NCI-H526 (cell line): ENCODE measurements at places on chromosomes 11 and 22.

DNA sequence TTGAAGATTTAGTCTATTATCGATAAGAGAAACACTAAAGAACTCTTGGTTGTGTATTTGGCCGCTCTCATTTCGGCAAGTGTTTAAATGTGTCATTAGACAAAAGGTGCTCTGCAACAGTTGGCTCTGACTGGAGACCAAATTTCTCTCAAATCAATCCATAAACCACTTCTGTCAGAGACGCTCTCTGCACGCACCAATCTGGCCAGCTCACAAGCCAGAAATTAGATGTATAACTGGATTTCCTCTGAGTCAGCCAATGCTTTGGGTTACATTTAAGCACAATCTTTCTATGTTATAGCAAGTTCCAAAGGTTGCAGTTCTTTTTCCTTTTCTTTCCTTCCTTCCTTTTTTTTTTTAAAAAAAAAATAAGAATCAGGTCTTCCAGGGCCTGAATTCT lies 17.6 kb upstream of the PARVA start:
- no peak for DNase-seq

GRCh38 chr11:78228467-78228866 lies 39.7 kb downstream of the USP35 start:
- DNase-seq: peak; percentile 93

GRCh38 chr11:111604392-111605009 lies 2.3 kb downstream of the SIK2 start:
- DNase-seq: peak; percentile 59

DNA sequence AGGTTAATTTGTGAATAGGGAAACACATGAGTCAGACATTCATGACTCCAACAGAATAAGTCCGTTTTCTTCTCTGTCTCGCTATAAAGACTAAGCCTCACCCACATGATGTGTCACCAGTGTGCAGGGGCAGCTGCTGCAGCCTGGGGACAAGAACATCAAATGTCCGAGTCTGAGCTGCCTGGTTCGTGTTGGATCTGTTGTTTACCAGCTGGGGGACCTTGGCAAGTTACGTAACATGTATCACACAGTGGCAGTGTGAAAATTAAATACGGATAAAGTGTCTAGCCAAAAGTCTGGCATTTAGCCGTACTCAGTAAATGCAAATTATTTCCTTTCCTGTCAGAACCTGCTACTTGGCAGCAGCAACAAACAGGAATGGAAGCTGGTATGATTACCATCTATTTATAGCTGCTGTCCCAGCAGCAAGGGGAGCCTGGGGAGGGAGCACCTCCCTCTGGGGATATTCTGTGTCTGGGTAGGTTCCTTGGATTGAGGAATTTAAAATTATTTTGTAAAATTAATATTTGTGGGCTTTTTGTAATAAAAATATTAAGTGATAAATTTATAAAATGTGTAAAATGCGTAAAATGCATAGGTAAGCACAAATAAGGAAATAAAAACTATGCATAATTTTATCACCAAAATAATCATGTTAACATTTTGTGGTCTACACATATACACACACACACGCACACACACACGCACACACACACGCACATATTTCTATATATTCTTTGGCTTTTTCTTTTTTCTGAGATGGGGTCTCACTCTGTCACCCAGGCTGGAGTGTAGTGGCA lies 1.3 kb upstream of the CLDN25 start:
- peak; percentile 92 for DNase-seq

DNA sequence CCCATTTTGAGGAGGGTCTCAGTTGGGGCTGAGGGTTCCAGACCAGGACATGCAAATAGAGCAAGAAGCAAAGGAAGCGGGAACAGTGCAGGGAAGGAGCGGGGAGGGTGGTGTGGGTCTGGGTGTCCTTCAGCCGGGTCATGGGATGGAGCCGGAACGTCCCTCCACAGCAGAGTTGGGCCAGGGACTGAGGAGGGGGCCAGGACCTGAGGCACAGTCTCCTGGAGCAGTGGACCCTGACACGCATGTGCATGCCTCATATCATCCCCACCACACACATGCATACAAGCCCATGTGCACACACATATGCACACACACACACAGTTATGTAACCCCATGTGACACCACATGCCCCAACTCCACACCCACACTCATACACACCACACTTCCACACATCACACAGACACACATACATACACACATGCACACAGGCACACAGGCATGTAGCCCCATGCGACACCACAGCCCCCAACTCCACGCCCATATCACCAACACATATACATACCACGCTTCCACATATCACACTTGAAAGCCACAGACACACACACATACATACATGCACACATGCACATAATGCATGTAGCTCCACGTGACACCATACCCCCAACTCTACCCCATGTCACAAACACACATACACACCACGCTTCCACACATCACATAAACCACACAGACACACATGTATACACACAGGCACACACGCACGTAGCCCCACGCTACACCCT lies 1026.6 kb downstream of the BRD1 start:
- no peak for DNase-seq

DNA sequence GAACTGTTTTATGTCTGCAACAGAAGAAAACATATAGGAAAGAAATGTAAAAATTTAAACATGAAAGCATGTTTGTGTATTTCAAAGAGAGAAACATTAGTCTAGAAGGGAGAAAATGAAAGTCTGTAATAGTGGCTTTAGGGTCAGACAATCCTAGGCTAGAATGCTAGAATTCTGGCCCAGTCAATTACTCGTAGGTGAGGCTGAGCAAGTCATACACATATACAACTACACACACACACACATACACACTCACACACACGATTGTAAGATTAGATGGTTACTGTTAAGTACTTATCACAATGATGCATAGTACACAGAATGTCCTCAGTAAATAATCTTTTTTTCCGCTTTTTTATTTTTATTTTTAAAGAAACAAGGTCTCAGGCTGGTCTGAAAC lies 37.7 kb upstream of the PCF11 start:
- no peak for DNase-seq

DNA sequence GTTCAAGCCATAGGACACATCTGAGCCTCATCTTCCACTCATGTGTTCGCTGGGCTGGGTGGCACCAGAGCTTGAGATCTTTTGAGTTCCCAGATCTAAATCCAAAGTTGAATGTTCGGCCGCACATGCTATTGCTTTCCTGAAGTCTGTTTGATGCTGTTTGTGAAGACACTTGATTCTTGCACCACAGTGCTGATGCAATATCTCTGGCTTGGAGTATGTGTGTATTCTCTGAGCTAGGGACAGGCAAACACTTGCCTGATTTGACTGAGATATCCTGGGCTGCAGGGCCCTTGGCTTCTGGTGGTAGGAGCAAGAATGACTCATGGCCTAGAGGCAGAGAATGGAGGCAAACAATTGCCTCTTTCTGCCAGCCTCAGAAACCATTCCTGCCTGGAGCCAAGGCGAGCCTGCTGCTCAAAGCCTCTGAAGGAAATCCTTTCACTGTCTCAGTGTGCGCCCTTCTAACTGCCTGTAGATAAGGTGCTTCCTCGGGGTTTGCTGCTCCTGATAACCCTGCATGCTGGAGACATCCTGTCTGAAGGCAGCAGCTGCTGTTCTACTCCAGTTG lies 73.0 kb downstream of the CYB5R2 start:
- no peak for DNase-seq

GRCh38 chr11:128830290-128831173 lies 36.6 kb downstream of the KCNJ1 start:
- DNase-seq: no peak

- DNase-seq: no peak
Observed at GRCh38 chr11:107836851-107837250, 21.7 kb downstream of the SLC35F2 start.

DNA sequence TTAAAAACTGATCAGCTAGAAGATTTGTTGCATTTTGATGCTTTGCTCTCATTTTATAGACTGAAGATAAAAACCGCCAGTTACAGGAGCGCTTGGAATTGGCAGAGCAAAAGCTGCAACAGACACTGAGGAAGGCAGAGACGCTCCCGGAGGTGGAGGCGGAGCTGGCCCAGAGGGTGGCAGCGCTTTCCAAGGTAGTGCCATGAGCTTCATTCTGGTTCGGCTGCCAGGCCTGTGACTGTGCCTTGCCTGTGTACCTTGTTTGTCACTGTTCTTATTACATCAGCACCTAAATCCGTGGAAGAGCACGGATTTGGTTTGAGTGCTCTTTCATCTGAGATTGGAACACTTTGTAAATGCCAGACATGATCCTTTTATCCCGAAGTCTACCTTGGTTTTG lies 61.4 kb downstream of the PPFIA1 start:
- DNase-seq: no peak

- DNase-seq: no peak
Observed at GRCh38 chr11:30683176-30683575, 97.0 kb upstream of the MPPED2 start.

DNA sequence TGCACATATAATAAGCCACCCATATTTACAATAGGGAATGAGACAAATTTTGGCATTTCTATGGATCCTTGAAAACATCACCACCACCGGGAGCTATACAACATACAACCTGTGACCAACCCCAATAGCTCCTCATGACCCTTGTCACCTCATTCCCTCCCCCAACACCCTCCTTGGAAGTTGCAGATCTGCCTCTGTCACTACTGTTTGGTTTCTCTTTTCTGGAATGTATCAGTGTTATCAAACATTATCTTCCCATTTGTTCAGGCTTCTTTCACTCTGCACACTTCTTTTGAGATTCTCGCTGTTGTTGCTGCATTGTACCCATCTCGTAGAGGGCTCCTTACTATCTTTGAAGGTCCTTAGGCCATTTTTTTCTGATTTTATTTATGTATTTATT lies 75.6 kb downstream of the ZNF280B start:
- DNase-seq: no peak

GRCh38 chr11:114280696-114281095 lies 15.5 kb upstream of the NNMT start:
- peak; percentile 87 for DNase-seq

DNA sequence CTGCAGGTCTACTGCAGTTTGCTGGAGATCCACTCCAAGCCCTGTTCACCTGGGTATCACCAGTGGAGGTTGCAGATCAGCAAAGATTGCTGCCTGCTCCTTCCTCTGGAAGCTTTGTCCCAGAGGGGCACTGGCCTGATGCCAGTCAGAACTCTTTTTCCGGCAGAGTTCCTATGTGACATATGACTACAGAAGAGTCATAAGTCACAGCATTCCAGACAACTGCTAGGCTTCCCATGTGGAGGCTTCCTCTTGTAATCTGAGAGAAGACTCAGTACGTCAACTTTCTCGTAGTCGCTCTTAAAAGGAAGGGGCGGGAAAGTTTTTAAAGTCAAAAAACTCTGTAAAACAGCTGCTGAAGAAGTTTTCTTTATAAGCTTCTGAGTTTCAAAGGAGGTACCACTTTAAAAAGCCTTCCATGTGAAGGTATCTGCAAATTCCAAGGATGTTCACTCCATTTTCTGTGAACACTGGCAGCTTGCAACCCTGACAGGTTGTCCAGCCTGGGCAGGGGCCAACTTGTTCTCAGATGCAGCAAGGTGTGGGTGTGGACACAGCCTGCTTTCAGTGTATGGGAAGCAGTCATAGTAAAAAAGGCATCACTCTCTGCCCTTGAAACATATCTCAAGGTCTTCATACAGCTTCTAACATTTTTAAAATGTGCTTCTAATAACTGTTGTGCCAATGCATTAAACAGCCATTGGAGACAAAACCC lies 97.8 kb downstream of the ME3 start:
- DNase-seq: no peak

DNA sequence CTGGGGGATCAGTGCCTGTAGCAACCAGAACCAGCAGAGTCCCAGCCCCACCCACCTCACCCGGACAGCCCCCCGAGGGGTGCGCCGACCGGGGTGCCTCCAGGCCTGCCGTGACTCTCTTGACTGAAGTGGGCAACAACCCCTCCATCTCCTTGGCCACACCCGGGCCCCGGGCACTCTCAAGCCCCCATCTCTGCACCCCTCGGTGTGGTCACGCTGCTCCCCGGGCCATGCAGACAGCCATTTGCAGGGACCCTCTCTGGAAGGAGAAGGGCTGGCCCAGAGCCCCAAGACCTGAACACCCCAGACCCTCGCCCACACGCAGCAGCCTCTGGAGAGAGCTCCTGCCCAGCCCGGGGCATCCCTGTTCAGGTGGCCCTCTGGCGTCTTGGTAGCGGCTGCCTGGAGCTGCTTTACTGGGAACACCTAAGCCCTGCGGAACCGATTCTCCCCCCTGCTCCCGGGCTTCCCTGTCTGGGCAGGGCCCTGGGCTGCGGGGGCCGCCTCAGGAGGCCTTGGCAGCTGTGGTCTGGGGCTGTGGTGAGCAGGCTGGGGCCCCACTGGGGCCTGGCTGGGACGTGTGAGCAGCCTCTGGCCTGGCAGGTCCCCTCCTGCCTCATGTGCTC lies 84.9 kb downstream of the WNT7B start:
- DNase-seq: no peak

GRCh38 chr11:12565406-12565805 lies 108.8 kb upstream of the TEAD1 start:
- DNase-seq: no peak

GRCh38 chr11:104759464-104759863 lies 138.8 kb downstream of the CASP12 start:
- no peak for DNase-seq

DNA sequence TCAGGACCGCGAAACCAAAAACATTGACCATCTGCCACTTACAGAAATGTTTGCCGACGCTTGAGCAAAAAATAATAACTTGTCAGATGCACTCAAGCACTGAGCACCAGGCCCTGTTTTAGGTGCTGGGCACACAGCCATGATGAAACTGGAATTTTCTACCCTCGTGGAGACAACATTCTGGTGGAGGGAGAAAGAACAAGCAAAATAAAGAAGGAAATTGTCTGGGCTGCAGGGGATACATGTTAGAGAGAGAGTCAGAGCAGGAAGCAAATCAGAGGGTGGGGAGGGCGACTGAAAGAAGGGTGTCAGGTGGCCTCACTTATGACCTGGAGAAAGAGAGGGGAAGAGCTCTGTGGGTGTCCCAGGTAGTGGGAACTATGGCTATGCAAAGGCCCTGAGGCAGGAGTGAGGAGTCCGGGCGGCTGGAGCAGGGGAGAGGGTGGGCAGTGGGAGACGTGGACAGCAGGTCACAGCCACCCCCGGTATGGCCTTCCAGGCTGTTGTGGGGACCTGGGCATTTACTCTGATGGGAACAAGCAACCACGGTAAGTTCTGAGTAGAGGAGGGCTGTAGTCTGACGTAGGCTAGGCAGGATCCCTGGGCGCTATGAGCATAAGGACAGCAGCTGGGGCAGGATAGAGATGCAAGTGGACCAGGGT lies 78.8 kb downstream of the MYEOV start:
- DNase-seq: no peak

DNA sequence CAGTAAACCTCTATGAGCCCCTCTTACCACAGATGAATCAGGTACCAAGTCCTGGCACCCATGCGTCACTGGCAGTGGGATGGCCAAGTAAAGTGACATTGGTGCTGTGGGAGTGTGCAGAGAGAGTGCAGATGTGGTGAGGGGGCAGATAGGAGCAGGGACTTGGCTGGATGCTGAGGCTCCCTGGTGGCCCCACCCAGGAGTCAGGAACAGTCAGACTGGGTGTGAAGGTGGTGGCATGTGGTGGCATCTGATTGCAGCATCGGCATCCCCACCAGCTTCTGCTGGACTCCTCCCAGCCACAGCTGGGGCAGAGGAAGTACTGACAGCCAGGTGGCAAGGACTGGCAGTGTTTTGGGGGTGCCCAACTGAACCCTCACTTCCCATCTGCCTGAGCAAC lies 11.4 kb downstream of the DGAT2 start:
- no peak for DNase-seq
